Lower leg skin (tissue), 4 donors: ENCODE measurements at places on chromosomes 7 and 10. TPM values are rescaled to one million over a fixed set of nuclear protein-coding genes. Genes with fewer than 3 reads are reported as not detected.
A peak's percentile ranks its signal among the peaks of the same experiment; 100 is the strongest.

DNA sequence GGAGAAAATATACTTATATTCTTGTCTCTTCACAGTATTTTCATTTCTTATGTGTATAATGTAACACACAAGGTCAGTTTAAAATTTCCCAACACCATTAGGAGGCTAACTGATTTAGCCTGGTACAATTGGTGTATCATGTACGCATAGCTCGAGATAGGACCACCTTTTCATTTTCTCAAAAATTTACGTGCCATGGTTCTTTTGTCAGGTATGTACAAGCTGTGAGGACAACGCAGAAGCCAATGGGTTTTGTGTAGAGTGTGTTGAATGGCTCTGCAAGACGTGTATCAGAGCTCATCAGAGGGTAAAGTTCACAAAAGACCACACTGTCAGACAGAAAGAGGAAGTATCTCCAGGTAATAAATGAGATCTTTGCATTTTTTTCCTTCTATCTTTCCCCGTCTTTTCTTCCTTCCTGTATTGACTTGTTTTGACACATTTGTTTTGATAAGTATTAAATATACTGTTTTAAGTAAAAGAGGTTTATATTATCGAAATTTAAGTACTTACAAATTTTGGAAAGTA lies 55.0 kb downstream of the TRIM24 start:
- DNase-seq: no peak

NEUROD6 gene
- total RNA-seq: not detected

LGI1 gene
- not detected for total RNA-seq

CYP3A4 gene
- total RNA-seq: 4.8 TPM

- DNase-seq: no peak
Measured at GRCh38 chr10:34775044-34775637, 40.0 kb downstream of the PARD3 start.

GRCh38 chr7:149873074-149873969 lies at the start of gene ATP6V0E2:
TSS of gene ATP6V0E2 (plus strand) at chr7:149873969. CDS start at chr7:149874066, 97 bp downstream.
- peak; percentile 99 for DNase-seq

APBB1IP gene
- total RNA-seq: 3.0 TPM
